ENCODE measurements at places on chromosomes 12 and 14.
A peak's percentile ranks its signal among the peaks of the same experiment; 100 is the strongest.

DNA sequence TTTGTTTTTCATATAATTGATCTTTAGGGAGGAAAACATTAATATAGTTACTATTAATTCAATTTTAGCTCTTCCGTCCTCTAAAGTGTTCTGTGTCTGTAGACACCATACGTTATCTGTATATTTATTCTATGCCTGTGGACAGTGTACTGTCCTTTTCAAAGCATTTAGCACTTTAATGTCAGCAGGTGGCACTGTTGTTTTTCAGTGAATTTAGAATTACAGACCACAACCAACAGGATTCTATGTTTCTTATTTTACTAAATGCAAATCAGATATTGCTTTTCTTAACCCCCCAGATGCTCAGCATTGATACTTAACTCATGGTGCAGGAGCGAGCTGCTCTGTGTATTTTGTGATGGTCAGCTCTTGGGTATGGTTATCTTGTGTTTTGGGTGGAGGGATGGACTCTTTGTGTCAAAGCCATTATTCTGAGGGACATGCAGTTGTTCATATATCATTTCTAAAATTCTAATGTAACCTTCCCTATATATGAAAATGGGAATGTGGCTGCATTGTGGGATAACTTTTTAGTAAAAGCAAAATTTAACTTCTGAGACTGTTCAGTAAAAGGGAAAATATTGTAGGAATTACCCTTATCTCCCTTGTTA lies 65.2 kb downstream of the PAPOLA start:
- peak; percentile 19 for DNase-seq

GRCh38 chr12:13038491-13039161 lies 5.6 kb upstream of the FAM234B start:
- no peak for DNase-seq

- no peak for DNase-seq
These were observed 58.7 kb downstream of the ST8SIA1 start for GRCh38 chr12:22275843-22276242.

GRCh38 chr12:2959505-2960389 lies 550 bp downstream of the TEAD4 start:
- DNase-seq: peak; percentile 40

DNA sequence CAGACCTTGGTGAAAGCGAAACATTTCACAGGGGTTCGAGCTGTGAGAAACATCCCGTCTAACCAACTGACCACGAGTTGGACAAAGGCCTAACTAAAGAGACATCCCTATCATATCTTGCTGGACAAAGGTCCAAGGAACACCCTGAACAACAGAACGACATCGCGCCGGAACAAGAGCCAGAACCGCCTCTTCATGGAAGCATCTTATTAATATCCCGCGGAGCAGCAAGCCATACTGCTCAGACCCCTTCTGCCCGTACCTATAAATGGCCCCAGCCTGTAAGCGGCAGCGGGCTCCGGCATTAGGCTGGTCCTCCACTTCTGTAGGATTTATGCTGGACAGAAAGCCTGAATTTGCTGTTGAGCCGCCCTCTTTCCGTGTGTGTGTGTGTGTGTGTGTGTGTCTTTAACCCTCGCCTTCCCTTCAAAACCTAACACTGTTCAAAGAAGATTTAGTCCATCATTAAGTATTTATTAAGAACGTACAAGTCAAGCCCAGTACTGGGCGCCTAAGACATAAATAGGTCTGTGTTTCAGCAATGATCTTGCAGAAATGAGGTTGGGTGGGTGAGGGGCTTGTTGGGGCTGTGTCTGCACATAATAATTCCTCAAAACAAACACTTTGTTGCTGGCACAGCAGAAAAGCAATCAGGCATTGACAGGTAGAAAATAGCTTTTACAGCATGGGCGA lies 1.9 kb downstream of the SLC6A15 start:
- DNase-seq: no peak

All from NCI-H1092 treated with DMSO at 0.1 percent for 48 hours (cell line).